NCI-H524 (cell line): ENCODE measurements at places on chromosomes 3 and 15.
A peak's percentile ranks its signal among the peaks of the same experiment; 100 is the strongest.

DNA sequence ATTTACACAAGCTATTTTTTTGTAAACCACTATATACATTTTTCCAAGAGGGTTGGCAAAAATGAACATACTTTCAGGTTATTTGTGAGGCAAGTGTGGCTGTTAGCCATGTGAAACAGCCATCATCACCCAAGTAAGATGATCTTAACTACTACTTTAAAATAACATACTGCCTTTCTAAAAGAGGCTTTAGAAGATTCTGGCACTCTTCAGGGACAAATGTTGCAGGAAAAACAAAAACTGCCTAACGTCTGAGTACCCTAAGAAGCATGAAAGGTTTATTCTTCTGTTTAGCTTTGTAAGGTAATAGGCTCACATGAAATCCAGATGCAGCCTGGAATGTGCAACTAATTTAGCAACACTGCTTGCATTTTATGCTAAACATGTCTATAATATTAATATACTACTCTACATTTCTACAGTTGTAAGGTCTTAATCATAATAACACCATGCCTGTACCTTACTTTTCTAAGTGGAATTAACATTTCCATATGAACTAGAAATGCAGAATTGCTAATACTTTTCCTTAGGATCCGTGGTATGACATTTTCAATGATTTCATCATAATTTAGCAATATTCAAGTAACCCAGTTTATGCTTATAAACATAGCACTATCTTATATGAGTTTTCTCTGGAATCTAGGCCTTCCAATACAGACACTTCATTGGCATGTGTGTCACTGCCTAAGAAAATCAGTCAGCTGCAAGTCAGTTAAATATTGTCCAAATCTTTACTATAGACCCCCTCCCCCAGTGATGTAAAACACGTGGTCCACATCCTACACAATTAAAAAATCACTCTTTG, 4.5 kb upstream of the LSAMP start:
- DNase-seq = no peak

- no peak for DNase-seq
These were observed 10.8 kb downstream of the ZWILCH start for GRCh38 chr15:66515901-66516322.

- no peak for DNase-seq
These were observed 14.7 kb downstream of the TM2D3 start for GRCh38 chr15:101637516-101637915.

GRCh38 chr3:114272271-114272670, 21.6 kb upstream of the TIGIT start:
- no peak for DNase-seq

DNA sequence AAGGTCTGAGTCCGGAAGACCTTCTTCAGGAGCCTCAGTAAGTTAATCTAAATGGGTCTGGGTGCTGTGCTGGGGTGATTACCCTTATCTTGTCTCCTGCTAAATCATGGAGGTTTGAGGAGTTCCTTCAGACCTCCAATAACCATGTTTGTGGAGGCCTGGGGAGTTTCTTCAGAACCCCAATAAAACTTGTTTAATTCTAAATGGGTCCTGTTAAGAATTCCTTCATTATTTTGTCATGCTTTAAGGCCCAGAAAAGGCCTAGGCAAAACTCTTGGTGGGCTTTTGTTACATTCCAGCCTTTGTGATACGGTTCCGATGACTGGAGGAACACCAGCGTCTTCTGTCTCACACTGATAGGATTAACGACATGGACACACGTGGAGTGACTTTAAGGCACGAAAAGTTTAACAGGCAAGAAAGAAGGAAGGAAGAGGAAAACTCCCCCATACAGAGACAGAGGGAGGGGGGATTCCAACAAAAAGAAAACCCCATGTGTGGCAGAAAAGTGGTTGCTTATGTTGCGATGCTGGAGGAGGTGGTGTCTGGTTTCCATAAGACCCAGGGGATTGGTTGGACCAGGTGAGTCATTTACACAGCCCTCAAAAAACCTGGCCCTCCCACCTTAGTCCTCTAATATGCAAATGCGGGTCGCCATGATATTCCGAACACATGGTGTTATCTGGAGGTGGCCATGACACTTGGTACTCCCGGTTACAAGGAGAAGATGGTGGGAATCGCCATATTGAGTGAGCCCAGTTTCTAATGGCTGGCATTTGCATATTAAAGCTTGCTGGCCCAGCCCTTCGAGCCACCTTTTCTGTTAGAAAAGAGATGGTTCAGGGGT, 72.6 kb upstream of the MFGE8 start:
- no peak for DNase-seq

DNA sequence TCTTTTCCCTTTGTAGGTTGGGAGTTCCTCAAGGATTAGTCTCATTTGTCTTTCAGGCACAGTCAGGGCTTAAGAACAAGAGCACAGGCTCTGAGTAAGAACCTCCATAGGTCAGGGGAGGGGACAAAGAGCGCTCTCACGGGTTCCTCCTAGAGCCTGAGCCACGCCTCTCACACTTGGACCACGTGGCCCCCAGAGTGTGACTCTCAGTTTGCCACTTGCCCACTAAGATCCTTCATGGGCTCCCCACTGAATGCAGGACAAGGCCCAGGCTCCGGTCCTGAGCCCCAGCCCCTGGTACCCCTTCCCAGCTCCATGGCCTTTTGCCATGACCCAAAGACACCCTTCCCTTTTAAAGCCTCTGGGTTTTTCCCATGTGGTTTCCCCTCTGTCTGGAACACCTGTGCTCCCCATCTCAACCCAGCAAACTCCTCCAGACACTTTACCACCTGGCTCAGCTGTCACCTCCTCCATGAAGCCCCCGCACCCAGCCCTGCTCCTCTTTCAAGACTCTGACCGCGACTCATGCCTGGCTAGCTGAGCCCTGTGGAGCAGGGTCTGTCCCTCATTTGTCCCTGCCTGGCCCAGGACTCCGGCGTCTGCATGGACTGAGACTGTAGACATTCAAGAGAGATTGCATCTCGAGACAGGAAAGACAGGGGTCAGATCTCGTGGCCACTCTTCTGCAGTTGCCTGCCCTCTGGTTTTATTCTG, 32.7 kb downstream of the IQSEC1 start:
- peak; percentile 27 for DNase-seq

- no peak for DNase-seq
These were observed 55.9 kb upstream of the RARB start for GRCh38 chr3:25372167-25372566.

DNA sequence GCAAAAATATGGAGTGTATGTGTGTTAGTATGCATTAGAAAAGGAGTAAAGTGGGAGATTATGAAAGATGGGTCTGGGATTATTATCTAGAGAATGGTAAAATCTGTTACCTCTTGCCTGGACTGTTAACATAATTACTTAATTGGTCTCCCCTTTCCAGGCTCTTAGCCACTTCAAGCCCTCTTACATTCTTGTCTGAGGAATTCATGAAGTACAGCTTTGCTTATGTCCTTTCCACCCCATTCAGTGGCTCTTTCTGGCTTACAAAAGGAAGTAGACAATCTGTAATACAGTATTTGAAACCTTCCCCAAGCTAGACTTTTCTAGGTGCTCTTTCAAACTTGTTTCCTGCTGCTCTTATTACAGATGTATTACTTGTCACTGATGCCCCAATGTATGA, 129.8 kb downstream of the MBNL1 start:
- peak; percentile 97 for DNase-seq

DNA sequence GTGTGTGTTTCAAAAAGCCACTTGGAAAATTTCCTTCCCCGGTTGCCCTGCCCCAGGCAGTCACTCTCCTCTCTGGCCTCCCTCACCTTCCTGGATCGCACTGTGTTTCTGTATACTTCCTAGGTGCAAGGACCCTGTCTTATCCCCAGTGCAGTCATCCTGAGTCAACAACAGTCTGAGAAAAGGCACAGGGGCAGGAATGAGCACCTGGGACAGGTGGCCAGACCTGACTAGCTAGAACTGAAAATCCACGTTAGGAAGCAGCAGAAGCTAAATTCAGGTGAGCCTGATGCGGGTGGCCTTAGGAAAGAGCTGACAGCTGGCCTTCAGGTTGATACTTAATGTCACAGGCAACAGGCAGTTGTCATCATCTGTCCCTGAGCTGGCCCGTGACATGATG, 62.9 kb upstream of the VGLL4 start:
- DNase-seq = peak; percentile 27

DNA sequence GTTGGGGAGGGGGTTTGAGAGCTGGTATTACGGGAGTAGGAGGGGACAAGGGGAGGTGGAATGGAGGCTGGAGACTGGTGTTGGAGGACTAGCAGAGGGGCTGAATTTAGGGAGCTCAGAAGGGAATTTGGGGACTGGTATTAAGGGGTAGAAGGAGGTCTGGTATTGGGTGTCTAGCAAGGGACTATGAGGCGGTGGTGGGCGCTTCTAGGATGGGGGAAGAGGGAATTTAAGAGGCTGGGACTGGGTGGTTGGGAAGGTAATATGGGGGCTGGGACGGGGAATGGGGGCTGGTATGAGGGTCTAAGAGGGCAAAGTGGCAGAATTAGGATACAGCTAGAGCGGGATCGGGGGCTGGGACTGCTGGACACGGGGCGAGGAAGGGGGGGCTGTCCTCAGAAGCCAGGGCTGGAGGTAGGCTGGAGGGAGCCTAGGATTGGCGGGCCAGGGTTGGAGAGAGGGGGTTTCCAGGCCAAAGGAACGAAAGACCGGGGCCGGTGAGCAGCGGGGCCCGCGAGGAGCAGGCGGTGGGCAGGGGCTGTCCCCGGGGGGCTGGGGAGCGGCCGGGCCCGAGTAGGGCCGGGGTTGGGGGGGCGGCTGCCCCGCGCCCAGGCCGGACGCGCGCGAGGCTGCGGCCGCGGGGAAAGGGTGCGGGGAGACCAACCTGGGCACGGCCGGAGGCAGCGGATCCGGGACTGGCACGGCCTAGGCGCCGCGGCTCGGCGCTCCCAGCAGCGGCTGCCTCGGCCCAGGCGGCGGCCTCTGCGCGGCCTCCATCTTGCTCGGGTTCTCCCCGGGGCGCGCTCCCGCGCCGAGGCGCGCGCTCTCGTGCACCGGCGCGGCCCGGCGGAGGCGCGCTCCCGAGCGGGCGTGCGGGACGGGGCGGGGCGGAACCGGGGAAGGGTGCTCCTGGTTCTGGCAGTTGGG, at the start of gene LHFPL4:
TSS of gene LHFPL4 (minus strand) at position 802 of the 927 bp plus-strand sequence. CDS start 1,143 bp downstream, outside the sequence.
- peak; percentile 40 for DNase-seq
